ENCODE measurements at places on chromosomes 13 and 19.

DNA sequence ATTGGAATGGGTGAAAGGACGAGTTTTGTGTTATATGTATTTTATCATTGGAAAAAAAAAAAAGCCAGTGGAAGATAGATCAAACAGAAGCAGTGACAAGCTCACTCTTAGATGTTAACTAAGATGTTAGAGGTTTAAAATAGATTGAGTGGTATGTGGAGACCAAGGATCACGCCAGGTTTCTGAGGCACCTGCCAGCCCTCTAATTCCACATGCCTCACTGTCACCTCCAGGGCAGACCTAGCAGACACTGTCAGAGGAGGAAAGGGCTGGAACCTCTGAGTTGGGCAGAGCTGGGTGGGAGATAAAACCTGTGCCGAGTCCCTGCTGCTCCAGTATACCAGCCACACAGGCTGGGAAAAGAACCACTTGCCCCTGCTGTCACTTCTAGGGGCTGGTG is 57.5 kb upstream of the SIAH3 start:
- no peak for DNase-seq
- H3K36me3 ChIP-seq: no peaks in the 10 kb centered on the region
- no peaks in the 10 kb centered on the region for H3K27me3 ChIP-seq
- no peak overlapping the region for H3K27ac ChIP-seq

- no peak for DNase-seq
- H3K27ac ChIP-seq: no peak overlapping the region
These were observed 21.8 kb downstream of the TSKS start for GRCh38 chr19:49741210-49741844.

GRCh38 chr13:64186503-64187250 is 2771.0 kb upstream of the PCDH20 start:
- H3K4me1 ChIP-seq: no peaks in the 10 kb centered on the region

GRCh38 chr13:49336655-49337054 is 88.9 kb downstream of the CDADC1 start:
- DNase-seq: no peak
- H3K27ac ChIP-seq: no peak overlapping the region
- peaks cover 5% of the 10 kb centered on the region for H3K36me3 ChIP-seq
- no peak overlapping the region for H3K4me3 ChIP-seq
- no peaks in the 10 kb centered on the region for H3K27me3 ChIP-seq
- no peaks in the 10 kb centered on the region for H3K4me1 ChIP-seq

GRCh38 chr19:29667387-29667783 is 2.1 kb downstream of the PLEKHF1 start:
- peak overlapping the region; percentile 97 for H3K27ac ChIP-seq
- no peaks in the 10 kb centered on the region for H3K27me3 ChIP-seq
- no peak for DNase-seq
- no peaks in the 10 kb centered on the region for H3K36me3 ChIP-seq
- H3K4me3 ChIP-seq: peak overlapping the region; percentile 92

DNA sequence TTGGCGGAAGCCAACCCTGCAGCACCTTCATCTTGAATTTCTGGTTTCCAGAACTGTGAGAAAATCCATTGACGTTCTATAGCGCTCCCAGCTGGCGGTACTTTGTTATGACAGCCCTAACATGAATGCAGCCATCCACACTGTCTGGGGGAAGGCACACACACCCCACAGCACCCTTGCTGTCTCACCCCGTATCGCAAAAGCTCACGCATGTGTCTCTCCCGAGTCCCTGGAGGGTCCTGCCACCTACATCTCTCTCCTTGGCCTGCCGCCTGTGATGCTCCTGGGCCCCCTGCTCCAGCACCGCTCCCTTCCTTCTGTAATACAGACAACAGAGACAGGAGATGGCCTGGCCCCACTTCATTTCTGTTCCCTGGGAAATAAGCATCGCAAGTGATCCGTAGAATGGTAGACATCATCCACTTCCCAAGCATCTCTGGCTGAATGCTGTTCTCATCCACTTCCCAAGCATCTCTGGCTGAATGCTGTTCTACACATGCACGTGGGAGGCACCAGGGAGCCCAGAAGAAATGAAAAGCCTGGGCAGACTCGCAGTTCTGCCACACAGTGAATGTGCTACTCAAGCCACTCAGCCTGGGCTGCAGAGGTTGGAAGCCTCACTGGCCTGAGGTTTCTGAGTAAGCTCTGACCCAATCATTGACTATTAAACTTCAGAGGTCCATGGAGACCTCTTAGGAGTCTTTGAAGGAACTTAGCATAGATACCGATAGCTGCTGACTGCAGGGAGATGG is 29.6 kb downstream of the EPN1 start:
- H3K36me3 ChIP-seq: peaks cover 11% of the 10 kb centered on the region
- H3K27ac ChIP-seq: no peak overlapping the region

GRCh38 chr19:46860846-46861690 is at the start of gene ARHGAP35:
TSS of gene ARHGAP35 (plus strand) at chr19:46860997. CDS start at chr19:46918676, 57,679 bp downstream.
- peak within 1 kb of the TSS; percentile 98 for H3K4me3 ChIP-seq
- H3K36me3 ChIP-seq: no peaks in the 10 kb centered on the region
- peak within 1 kb of the TSS; percentile 94 for H3K27ac ChIP-seq
- H3K27me3 ChIP-seq: no peaks in the 10 kb centered on the region

GRCh38 chr13:43389573-43389972 is 366.2 kb downstream of the DNAJC15 start:
- no peak overlapping the region for H3K27ac ChIP-seq
- H3K4me1 ChIP-seq: no peaks in the 10 kb centered on the region
- H3K4me3 ChIP-seq: no peak overlapping the region
- H3K36me3 ChIP-seq: no peaks in the 10 kb centered on the region
- no peak for DNase-seq
- no peaks in the 10 kb centered on the region for H3K27me3 ChIP-seq

GRCh38 chr19:19643158-19644053 is at the start of gene GMIP:
TSS of gene GMIP (minus strand) at chr19:19643657. CDS start at chr19:19643529, 128 bp downstream.
- peaks cover 7% of the 10 kb centered on the region for H3K36me3 ChIP-seq
- no peaks in the 10 kb centered on the region for H3K27me3 ChIP-seq

DNA sequence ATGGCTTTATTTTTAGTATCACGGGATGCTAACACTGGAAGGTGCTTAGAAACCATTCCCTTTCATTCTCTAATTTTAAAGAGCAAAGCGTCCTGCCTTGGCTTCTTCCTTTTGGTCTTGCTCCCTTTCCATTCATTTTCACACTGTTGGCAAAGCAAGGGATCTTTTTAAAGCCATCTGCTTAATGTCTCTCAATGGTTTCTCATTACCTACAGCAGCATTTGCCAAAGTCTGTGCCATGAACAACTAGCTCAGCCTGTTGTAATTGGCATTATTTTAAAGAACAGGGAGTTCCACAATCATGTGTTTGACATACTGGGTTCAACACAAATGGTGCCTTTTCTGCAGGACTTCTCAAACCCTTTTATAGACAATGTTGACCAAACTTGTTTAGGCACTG is 444.3 kb downstream of the GPC6 start:
- no peak for DNase-seq
- no peaks in the 10 kb centered on the region for H3K36me3 ChIP-seq
- H3K27me3 ChIP-seq: no peaks in the 10 kb centered on the region
- H3K4me1 ChIP-seq: no peaks in the 10 kb centered on the region

DNA sequence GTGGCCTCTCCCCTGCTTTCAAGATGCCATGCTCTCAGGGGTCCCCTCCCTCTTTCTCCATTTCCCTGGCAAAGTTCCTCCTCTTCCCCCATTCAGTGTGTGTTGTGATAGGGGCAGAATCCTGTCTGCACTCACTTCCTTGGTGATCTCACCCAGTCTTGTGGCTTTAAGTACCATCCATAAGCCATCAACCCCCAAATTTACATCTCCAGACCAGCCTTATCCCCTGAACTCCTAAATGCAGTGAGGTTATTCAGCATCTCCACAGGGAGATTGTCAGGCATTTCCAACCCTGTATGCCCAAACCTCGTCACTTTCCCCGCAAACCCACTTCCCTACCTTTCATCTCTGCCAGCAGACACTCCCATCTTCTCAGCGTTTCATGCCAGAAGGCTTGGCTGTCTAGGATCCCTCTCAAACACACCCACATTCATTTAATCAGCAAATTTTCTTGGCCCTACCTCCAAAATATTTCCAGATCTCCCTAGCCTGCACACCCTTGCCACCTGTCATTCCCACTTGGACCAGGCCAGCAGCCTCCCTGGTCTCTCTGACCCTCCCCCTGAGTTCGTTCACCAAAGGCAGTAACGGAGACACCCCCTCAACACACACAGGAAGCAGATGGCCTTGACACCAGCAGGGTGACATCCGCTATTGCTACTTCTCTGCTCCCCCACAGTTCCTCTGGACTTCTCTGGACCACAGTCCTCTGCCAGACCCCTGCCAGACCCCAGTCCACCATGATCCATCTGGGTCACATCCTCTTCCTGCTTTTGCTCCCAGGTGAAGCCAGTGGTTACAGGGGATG is at the start of gene HCST:
Gene HCST (plus strand): TSS at position 676 of the 808 bp plus-strand sequence. CDS start 65 bp downstream, at position 741.
- H3K27me3 ChIP-seq: no peaks in the 10 kb centered on the region
- peaks cover 5% of the 10 kb centered on the region for H3K36me3 ChIP-seq
- peak within 1 kb of the TSS; percentile 99 for H3K27ac ChIP-seq

- H3K27me3 ChIP-seq: no peaks in the 10 kb centered on the region
- peaks cover 22% of the 10 kb centered on the region for H3K36me3 ChIP-seq
- DNase-seq: no peak
- H3K4me3 ChIP-seq: peak overlapping the region; percentile 94
These were observed 520 bp downstream of the ZNF600 start for GRCh38 chr19:52786078-52786463.

DNA sequence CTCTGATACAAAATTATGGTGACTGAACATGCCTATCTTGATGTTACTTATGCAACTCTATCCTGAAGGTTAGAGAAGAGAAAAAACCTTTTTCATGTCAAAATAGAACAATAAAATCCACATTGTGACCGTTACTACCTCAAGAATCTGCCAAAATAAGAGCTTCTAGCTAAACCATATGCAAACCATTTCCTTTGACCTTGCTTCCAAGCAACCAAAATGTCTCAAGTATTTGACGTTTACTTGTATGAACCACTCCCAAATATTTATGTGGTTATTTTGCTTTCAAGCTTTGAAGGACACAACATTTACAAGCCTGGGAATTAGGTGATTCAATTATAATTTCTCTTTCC is 13.9 kb downstream of the FOXO1 start:
- no peaks in the 10 kb centered on the region for H3K27me3 ChIP-seq
- H3K27ac ChIP-seq: peak overlapping the region; percentile 50
- H3K4me3 ChIP-seq: peak overlapping the region; percentile 75
- no peak for DNase-seq
- H3K4me1 ChIP-seq: peaks cover 96% of the 10 kb centered on the region
- peaks cover 14% of the 10 kb centered on the region for H3K36me3 ChIP-seq

DNA sequence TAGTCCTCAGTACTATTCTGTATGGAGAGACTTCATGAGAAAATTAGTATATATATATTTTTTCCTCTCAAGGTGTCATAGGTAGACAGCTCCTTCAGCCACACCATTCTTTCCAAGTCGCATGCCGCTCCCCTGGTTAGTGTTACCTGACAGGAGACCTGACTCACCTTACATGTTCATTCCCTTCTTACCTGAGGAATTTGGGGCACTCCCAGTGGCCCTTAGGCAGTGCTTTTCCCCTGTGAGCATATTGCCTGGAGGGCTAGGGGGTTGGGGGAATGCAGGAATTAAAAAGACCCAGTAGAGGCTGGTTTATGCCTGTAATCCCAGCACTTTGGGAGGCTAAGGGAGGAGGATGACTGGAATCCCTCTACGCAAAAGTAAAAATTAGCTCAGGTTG is 9.0 kb upstream of the ACTN4 start:
- DNase-seq: no peak
- peaks cover 26% of the 10 kb centered on the region for H3K4me1 ChIP-seq
- H3K4me3 ChIP-seq: no peak overlapping the region
- no peaks in the 10 kb centered on the region for H3K27me3 ChIP-seq

- peaks cover 38% of the 10 kb centered on the region for H3K4me1 ChIP-seq
- no peaks in the 10 kb centered on the region for H3K36me3 ChIP-seq
- H3K27ac ChIP-seq: peak within 1 kb of the TSS; percentile 95
- no peaks in the 10 kb centered on the region for H3K27me3 ChIP-seq
- no peak for DNase-seq
- peak within 1 kb of the TSS; percentile 93 for H3K4me3 ChIP-seq
These were observed at the start of gene KMT2B for GRCh38 chr19:35717665-35718344. TSS of gene KMT2B (plus strand) at chr19:35718003. CDS start at chr19:35718019, 16 bp downstream.

DNA sequence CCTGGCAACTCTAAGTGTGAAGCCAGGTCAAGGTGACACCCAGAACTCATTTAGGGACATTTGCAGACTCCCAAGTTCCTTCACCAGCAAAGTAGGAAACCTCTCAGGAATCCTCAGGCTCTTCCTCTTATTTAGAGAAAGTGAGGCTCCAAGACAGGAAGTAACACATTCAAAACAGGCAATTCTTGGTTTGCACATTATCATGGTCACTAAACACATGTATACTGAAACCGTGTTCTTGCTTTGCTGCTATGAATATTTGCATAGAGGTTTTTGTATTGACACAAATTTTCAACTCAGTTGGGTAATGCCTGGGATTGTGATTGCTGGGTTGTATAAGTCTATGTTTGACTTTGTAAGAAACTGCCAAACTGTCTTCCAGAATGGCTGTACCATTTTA is 13.2 kb upstream of the URI1 start:
- H3K27me3 ChIP-seq: peaks cover 3% of the 10 kb centered on the region
- no peak for DNase-seq
- H3K4me3 ChIP-seq: no peak overlapping the region
- no peaks in the 10 kb centered on the region for H3K36me3 ChIP-seq
- no peak overlapping the region for H3K27ac ChIP-seq
- no peaks in the 10 kb centered on the region for H3K4me1 ChIP-seq

DNA sequence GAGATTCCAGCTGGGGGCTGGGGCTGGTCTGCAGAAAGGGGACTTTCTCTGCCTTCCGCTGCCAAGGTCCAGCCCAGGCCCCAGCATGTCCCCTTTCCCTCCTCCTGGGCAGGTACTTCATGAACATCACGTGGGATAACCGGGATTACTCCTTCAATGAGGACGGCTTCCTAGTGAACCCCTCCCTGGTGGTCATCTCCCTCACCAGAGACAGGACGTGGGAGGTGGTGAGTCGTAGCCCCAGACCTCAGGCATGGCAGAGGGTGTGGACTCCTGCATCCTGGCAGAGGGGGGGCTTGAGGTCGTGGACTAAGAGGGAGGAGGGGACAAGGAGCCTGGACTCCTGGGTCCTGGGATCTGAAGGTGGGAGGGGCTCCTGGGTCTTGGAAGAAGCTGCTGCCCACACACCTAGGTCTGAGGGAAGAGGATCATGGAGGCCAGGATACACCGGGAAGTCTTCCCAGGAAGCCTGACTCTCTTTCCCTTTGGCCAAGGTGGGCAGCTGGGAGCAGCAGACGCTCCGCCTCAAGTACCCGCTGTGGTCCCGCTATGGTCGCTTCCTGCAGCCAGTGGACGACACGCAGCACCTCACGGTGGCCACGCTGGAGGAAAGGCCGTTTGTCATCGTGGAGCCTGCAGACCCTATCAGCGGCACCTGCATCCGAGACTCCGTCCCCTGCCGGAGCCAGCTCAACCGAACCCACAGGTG is 20.6 kb downstream of the GRIN2D start:
- no peaks in the 10 kb centered on the region for H3K36me3 ChIP-seq
- peak overlapping the region; percentile 83 for H3K4me3 ChIP-seq
- H3K27me3 ChIP-seq: no peaks in the 10 kb centered on the region
- no peak overlapping the region for H3K27ac ChIP-seq
- H3K4me1 ChIP-seq: peaks cover 12% of the 10 kb centered on the region

GRCh38 chr13:68644611-68645010 is 1414.5 kb upstream of the PCDH9 start:
- H3K36me3 ChIP-seq: no peaks in the 10 kb centered on the region
- no peak overlapping the region for H3K27ac ChIP-seq
- H3K4me1 ChIP-seq: no peaks in the 10 kb centered on the region
- no peak for DNase-seq
- H3K27me3 ChIP-seq: no peaks in the 10 kb centered on the region

- DNase-seq: no peak
- H3K36me3 ChIP-seq: peaks cover 9% of the 10 kb centered on the region
- H3K27me3 ChIP-seq: no peaks in the 10 kb centered on the region
- no peak overlapping the region for H3K4me3 ChIP-seq
- peaks cover 58% of the 10 kb centered on the region for H3K4me1 ChIP-seq
- peak overlapping the region; percentile 4 for H3K27ac ChIP-seq
These were observed 33.0 kb downstream of the KPNA3 start for GRCh38 chr13:49759503-49759902.
